ENCODE measurements at places on chromosomes 6 and 20.

DNA sequence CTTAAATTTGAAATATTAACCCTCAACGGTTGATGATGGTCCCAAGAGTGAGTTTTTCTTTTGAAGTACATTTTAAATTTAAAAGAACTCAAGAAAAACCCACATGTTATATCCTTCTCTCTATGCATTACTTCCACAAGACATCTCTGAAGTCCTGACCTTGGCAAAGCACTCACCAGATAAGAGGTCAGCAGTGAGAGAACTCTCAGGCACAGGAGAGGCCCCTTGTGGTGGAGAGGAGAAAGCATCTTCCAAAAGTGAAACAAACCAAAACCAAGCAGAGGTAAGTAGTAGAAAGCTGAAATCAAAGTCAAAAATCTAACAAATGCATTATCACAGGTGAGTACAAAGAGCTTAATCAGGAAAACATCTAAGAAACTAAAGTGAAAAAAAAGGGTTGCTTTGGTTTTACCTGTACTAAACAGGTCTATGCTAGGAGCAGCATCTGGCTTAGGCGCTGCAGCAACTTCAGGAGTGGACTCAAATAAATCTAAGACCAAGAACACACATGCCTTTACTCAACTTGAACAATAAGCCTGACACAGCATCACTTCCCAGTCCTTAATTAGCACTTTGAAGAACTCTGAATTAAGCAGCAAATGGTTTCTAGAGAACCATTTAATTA lies 80.5 kb downstream of the PRSS35 start:
- DNase-seq, result no peak

GRCh38 chr6:70846207-70846835 lies 110.5 kb downstream of the B3GAT2 start:
- DNase-seq, result peak; percentile 1

DNA sequence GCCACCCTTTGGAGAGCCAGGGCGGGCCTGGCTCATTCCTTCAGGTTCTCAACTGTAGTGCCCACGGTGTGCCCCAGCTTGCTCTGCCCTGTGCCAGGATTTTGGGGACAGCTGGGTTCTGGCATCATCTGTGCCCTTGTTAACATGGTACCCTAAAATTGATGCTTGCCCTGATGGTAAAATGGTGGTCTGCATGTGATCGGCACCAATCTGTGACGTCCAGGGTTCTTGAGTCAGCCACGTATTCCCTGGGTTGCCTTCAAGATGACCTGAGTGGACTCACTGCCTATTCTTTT lies 31.2 kb upstream of the APCDD1L start:
- DNase-seq, result no peak

GRCh38 chr20:34096699-34097444 lies 15.2 kb downstream of the EIF2S2 start:
- no peak for DNase-seq

DNA sequence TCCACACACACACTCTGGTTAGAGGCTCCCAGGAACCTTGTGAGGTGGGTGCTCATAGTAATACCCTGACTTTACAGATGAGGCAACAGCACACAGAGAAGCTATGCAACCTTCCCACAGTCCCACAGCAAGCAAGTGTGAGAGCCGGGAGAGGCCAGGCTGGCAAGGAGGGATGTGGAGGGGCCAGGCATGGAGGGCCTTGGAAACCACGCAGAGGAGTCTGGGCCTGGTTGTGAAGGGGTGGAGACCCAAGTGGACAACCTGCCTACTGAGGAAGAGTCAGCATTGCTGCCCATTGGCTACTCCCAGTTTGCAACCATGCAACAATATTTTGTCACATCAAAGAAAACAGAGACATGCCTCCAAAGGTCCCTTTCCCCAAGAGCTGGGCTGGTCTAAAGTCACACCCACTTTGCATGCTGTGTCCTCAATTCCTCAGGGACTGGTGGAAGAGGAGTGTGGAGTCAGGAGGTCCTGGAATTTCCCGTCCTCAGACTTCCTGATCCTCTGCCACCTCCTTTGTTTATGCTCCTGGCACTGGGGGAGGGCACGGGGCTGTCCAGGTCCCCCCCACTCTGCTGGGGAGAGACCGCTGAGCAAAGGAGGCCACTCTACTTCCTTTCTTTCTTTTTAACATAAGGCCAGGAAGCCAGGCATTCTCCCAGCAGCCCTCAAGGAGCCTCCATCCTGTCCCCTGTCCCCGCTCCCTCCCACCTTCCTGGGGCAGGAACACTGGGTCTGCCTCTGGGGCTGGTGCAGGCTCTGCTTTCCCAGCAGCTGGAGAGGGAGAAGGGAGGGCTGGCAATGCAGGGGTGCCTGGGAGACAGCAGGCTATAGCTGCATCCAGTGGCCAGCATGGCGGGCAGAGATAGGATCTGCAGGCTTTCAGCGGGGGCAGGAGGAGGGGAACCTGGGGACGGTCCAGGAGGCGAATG lies 68.3 kb downstream of the NOL4L start:
- no peak for DNase-seq

GRCh38 chr20:61037498-61037897 lies 214.6 kb upstream of the CDH4 start:
- no peak for DNase-seq

- DNase-seq, result no peak
These were observed 191.2 kb upstream of the PDE10A start for GRCh38 chr6:165854061-165854862.

DNA sequence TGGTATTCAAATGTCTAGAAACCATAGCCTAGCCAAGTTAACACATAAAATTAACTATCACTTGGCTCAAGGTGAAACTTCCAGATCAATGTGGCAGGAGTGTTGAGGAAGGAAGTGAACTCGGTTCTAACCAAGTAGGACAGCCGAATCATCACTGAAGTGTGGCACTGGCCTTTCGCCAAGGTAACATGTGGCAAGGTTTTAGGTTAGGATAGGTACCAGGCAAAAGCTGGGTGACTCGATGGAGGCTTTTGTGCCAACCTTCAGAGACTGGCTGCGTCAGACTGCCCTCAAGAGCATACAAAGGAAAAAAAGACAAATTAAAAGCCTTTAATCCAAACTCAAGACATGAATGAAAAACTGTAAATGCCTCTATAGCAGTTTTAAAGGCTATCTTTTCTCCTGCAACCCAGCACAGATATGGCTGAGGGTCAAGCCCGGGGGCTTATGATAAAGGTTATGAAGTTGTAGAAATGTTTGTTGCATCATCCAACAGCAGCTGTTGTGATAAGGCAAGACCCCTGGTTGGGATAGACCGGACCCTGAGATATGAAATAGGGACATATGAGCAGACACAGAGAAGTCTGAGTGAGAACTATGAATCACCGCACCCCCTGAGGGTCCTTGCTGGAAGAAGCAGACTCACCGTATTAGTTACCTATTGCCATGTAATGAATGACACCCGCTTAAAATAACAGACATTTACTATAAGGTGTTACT lies 11.9 kb downstream of the PSMB9 start:
- no peak for DNase-seq
